ENCODE measurements at places on chromosomes 6 and 20.

DNA sequence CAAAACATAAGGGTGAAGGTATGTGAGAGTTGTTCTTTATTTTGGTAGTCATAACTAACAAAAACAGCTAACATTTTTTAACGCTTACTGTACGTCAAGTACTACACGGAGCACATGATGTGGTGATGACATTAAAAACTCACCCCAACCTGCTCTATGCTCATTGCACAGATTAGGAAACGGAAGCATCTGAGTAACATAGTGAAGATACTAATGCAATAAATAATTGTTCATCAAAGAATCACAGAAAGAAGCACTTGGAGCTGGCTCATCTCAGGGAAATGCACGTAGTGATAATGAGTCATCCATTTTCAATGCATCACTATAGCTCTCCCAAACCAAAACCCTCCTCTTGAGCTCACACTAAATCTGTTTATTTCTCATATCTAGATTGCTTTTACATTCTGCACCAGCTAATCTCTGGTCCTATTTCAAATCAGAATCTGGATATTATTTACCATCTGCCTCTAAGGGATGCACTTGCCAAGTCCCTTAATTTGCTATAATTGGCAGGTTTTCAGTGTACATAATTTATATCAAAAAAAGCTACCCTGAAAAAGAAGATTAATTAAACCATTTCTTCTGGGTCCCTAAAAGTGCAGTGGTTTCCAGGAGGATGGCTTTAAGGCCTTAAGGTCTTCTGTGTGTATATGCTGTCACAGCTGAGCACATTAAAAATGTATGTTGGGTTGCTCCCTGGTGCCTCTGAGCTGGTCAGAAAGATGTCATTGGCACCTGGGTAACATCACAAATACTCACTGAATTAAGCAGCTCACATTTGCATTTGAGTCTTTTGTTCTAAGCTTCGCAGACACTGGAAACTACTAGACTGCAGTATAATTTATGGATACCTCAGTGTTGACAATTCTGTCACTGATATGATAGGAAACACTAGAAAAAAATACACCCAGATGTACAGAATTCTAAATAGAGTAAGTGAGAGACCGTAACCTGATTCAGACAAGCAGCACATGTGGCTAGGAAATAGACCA, 677.4 kb upstream of the CITED2 start:
- DNase-seq: peak; percentile 99

DNA sequence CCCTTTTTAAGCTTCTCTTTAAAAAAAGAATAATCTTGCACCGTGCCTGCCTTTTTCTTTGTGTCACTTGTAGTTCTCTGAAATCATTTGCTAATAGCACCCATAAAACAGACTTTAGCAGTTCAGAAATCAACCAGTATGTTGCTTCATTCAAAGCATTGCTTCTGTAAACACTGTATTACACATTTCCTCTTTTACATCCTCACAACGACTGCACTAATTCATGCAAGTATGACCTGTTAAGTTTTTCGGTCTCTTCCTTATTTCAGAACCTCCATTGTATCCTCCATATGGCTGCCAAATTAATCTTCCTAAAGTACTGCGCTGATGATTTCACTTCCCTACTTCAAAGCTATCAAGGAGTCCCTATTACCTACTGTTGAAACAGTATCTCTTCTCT, 142.9 kb upstream of the RNF217 start:
- DNase-seq: no peak

DNA sequence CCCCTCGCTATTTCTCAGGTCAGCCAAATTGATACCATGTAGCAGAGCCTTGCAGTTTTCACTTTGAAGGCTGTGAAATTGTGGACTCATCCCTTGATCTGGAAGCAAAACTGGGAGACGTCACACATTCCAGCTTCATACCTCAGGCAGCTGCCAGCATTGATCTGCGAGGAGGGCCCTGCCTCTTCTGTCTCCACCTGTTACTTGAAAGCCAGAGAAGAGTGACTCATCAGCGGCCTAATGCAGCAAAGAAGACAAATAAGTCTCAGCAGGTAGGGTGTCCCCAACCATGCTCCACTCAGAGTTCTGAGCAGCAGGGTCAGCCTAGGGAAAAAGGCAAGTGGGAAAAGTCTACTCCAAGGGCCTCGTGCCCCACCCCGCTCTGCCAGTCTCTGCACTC, 69.4 kb upstream of the BMP2 start:
- DNase-seq: no peak

- DNase-seq: no peak
Measured at GRCh38 chr6:52994839-52995088, 320 bp downstream of the GSTA4 start.

DNA sequence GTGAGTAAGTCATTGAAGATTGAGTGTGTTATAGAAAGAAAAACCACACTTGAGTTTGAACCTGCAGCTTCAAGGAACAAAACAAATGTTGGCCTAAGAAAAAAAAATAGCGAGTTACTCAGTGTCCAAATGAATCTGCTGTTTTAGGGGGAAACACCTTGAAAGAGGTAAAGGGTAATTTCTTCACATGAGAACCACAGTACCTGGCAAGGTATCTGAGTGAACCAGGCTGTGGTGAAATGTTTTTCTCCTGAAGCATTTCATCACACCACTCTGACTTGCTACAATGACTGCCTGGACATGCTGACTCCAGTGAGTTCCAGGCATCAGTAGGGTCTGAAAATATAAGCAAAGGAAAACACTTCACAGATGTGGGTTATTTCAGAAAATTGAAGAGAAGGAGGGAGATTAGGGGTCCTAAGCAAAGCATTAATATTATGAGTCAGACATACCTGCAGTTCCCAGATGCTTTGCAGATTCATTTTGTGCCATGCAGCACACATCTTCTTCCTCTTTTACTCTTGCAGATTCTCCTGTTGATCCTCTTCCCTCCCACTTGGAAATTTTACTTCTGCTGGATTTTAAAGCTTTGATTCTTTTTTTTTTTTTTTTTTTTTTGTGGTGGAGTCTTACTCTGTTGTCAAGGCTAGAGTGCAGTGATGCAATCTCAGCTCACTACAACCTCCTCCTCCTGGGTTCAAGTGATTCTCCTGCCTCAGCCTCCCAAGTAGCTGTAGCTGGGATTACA, 206.2 kb upstream of the SGK1 start:
- no peak for DNase-seq

- peak; percentile 24 for DNase-seq
Measured at GRCh38 chr6:33126101-33126714, 50.4 kb downstream of the HLA-DPB1 start.

All from fibroblast of skin of right biceps (primary cell).